Transverse colon (tissue), 4 donors: ENCODE measurements at places on chromosomes 1 and 21. TPM values are rescaled to one million over a fixed set of nuclear protein-coding genes. Genes with fewer than 3 reads are reported as not detected.

- DNase-seq = no peak
Measured at GRCh38 chr1:172515927-172516326, 17.0 kb upstream of the SUCO start.

- DNase-seq = no peak
Measured at GRCh38 chr21:23160914-23161313, 2162.7 kb downstream of the NCAM2 start.

GRCh38 chr1:227735539-227736285 lies 477 bp downstream of the SNAP47 start:
- DNase-seq = no peak

- DNase-seq = no peak
Measured at GRCh38 chr1:24827379-24828135, 82.3 kb downstream of the CLIC4 start.

DNA sequence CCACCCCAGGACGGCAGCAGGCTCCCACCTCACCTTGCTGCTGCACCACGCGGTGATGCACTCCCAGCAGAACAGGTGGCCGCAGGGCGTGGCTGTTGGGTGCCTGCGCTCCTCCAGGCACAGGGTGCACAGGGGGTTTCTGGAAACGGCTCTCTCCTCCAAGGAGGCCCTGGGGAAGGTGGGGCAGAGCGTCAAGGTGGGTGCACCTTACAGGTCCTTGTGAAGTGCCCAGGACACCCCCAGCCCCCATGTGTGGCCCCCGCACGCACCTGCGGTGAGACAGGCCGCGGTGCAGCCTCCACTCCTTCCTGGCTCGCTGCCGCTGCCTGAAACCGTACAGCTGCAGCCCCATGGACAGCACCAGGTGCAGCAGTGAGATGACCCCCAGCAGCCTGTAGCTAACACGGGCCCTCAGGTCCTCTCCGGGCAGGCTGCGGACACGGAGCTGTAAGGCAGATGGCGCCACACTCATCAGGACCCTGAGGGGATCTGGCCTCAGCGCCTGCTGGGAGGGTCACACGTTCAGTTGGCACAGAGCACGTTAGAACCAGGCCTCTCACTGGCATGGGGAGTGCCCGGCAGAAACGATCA lies 5.8 kb downstream of the PEX10 start:
- DNase-seq = no peak

- DNase-seq = no peak
Measured at GRCh38 chr1:153771261-153771660, 3.9 kb upstream of the SLC27A3 start.

GRCh38 chr1:185008838-185009237 lies 34.5 kb upstream of the NIBAN1 start:
- DNase-seq = no peak

DNA sequence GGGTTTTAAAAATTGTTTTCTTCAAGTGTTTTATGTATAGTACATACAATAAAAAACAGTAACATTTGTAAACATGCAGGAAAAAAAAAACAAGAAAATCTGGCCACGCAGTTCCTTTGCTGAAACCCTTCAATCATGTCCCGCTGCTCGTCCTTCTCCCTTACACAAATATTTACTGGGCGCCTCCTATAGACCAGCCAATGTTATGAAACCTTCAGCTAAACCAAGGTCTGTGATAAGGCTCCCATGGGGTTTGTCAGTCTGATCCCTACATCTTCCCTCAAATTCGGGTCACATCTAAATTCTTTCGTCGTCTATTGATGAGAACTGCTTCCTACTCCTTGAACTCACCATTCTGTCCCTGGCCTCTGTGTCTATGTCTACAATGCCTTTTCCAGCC lies 583.9 kb downstream of the SMYD3 start:
- no peak for DNase-seq

KRTAP7-1 gene
- total RNA-seq = not detected

B4GALT3 gene
- 3.0 TPM for total RNA-seq

CSF3R gene
- 5.2 TPM for total RNA-seq

HMGCL gene
- total RNA-seq = 83.4 TPM
